ENCODE measurements at places on chromosomes 1 and 21.
A peak's percentile ranks its signal among the peaks of the same experiment; 100 is the strongest.

DNA sequence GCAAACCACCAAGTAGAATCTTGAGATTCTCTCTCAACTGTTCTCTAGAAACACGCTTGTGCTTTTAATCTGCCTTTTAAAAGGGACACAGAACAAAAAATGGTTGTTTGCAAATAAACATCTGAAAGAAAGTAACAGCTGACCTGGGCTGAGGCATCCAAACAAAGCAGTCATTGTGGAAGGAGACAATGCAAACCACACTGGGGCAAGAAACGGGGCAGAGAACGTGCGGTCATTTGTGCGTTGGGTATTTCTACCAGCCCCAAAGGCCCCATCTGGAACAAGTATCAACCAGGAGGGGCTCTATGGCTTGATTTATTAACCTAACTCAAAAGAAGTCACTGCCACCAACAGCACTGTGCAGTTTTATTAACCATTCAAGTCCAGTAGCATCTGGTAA, 6.0 kb downstream of the STMN1 start:
- DNase-seq: no peak

DNA sequence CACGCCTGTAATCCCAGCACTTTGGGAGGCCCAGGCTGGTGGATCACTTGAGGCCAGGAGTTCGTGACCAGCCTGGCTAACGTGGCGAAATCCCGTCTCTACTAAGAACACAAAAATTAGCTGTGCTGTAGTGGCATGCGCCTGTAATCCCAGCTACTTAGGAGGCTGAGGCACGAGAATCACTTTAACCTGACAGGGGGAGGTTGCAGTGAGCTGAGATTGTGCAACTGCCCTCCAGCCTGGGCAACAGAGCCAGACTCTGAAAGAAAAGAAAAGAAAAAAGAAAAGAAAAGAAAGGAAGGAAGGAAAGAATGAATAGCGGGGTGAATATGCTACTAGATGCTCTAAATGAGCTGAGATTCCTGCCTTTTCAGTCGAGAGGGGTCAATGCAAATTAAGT, 7.1 kb downstream of the GFI1 start:
- no peak for DNase-seq

- DNase-seq: no peak
These were observed 55.1 kb upstream of the LRRC8D start for GRCh38 chr1:89765774-89766173.

DNA sequence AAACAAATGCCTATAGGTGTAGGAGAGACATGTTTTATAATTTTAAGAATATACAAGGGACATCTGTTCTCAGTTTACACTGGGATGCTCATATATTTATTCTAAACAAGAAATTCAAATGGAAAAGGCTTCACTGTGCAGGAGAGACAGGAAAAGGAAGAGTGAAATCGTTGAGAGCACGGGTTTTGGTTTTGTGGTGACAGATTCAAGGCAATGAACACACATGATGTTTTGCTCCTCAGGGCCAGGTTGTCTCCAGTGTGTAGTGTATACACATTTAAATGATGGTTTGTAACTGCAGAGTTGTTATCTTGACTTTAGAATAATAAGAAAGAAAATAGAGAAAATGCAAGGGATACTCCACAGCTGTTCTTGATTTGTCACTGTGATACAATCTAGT, 73.7 kb downstream of the S1PR1 start:
- DNase-seq: no peak

DNA sequence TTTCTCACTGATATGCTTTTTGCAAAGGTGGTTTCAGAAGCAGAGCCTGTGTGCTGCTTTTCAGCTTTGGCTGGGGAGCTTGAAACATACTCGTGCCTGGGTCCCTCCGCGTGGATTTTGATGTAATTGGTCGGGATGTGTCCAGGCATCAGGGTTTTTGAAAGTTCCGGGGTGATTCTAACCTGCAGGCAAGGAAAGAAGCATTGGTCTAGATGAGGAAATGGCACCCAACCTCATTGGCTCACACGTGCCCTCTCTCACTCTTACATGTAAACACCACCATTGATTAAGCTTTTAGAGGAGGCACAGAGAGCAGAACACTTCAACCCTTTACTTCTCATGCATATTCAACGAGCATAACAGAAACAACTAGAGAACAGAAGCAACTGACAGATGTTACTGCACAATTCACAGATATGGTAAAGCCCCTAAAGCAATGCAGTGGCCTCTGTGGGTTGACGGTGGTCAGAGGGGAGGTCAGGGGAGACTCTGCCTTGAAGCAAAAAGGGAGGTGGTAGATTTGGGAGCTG, 112.1 kb downstream of the TLR5 start:
- no peak for DNase-seq

GRCh38 chr1:155929057-155929456, 5.2 kb downstream of the KHDC4 start:
- no peak for DNase-seq

DNA sequence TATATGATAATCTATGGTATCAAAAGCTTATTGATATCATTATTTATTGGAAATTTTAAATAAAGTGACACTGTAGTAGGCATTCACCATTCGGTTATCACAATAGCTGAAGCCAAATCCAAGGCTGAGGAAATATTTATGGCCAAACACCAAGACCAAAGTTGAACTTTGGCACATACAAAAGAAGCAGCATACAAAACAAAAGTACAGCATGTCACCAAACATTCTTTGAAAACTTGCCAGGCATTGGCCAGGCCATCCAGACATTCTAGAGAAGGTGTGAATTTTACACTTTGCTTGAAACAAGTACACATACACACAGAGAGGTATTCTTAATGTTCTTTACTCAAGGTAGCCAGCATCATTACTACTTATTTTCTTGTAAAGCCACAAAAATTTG, 544.4 kb upstream of the CXADR start:
- DNase-seq: no peak

DNA sequence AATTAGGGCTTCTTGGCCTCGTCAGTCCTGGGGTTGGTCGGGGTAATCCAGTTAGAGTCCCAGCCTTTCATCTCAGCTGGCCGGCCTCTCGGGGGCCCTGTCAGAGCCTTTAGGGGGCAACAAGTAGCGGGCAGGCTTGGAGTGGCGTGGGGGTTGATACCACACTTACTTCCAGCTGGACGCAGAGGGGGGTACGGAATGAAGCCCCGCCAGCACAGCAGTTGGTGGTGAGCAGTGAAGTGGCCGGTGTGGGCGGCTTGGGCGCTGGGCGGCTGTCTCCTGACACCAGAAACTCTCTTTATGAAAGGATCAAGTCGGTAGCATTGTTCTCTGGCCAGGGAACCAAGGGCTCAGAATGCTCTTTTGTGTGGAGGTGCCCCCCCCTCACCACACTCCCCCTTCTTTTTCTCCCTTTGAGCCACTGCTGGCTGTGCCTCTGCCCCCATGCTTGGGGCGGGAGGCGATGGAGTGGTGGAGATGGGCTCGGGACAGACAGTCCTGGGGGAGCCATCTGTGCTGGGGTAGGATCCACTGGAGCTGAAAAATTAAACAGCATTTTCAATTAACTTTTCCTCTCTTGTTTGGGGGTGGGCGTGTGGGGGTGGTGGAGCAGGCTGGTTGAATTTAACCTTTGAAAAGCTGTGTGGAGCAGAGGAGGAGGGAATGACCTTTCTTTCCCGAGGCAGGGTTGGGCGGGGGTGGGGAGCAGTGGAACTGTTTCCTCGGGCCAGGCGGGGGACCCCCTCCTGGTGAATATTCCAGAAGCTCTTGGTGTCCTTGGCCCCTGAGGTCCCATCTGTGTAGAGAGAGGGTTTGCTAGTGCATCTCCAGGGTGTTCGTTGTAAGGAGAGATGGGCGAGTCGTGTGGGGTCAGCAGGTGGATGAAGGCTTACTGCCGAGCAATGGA, 102.7 kb downstream of the RNF220 start:
- no peak for DNase-seq

- DNase-seq: peak; percentile 43
These were observed 183.0 kb downstream of the HIVEP3 start for GRCh38 chr1:41735631-41736260.

DNA sequence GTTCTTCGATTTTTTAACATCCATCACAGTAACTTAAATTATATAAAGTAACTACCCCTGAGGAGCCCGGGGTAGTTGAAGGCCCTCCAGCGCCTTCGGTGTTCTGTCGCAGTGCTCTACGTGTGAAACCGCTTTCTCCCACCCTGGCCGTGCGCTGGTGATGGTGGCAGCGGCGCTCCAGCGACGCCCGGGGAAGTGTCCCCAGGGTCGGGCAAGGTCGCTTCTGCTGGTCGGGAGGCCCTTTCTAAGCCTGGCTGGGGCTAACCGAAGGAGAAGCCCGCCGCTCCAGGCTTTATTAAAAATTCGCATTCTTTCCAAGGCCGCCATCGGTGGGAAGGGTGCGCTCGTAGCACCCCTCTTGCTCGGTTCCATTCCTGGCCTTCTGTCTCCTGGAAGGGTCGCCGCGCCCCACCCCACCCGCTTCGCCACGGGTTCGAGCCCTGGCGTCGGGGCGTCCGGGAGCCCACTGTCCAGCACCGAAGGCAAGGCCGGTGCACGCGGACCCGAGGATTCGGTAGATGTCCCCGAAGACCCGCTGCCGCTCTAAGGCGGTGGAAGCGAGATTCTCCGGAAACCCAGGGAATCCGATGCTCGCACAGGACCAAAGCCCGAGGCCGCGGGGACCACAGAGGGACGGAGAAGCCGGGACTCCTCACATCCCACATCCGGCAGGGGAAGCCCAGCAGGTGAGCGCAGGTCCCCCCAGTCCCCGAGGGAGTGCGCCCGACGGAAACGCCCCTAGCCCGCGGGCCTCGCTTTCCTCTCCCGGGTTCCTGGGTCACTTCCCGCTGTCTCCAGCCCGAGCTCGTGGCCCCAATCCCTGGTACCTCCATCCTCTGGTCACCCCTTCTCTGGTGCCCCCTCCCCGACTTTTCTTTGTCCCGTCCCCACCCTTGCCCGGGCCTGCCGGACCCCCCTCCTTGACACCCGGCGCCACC, 685 bp upstream of the RIPPLY3 start:
- DNase-seq: no peak

DNA sequence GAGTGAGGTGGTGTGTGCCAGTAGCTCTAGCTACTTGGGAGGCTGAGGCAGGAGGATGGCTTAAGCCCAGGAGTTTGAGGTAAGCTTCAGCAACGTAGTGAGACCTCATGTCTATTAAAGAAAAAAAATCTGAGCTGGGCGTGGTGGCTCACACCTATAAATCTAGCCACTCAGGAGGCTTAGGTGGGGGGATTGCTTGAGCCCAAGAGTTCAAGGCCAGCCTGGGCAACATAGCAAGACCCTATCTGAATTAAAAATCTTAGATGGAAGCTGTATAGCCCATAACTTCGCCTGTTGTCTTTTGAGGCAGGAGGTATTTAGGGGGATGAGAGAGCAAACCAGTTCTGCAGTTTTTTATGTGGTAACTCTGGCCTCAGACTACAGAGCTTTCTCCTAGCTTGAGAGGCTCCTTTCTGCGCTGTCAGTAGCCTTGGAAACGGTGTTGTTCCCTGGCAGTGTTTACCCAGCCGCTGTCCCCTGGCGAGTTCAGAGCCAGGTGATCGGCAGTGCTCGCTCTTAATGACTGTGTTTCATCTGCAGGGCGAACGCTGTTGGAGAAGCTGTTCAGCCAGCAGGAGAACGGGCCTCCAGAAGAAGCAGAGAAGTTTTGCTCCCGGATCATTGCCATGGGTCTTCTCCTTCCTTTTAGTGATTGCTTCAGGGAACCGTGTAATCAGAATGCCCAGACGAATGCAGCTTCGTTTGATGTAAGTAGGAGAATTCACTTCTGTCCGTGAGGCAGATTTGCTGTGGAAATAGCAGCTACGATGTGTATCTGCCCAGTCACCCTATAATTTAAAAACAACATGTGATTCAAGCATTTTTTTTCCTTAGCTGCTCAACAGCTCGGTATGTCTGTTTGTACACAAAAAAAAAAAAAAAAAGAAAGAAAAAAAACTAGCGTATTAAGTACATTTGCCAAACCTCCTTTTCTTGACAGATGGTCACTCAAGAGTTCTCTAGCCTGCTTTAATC, 31.2 kb downstream of the FMN2 start:
- peak; percentile 80 for DNase-seq

GRCh38 chr1:247147781-247148180, 24.0 kb downstream of the ZNF124 start:
- DNase-seq: no peak

DNA sequence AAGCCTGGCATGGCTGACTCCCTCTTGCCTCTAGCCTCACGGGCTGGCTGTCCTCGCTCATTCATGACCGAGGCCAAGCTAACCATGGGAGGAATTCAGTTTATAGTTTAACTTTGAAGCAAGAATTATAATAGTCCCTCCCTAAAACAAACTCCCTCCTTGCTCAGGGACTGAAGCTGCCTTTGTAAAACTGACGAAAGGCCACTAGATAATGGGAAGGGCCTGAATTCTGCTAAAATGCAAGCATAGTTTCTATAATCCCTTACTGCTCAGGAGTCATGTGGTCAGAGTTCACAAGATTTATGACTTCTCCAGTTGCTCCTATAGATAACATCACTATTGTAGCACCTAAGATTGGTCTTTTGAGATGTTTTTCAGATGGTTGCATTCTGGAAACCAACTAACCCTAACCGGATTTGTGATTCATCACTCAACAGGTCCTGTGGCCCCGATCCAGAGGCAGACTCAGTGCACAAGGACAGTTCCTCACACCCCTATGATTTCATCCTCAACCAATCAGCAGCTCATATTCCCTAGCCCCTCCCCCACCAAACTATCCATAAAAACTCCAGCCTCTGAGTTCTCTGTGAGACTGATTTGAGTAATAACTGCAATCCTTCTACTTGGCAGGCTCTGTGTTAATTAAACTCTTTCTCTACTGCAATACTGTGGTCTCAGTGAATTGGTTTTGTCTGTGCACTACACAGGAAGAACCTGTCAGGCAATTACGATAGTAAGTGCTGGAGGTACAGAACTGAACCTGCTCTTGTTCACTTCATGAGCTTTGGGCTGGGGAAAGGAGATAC, 26.4 kb downstream of the HHIPL2 start:
- no peak for DNase-seq

DNA sequence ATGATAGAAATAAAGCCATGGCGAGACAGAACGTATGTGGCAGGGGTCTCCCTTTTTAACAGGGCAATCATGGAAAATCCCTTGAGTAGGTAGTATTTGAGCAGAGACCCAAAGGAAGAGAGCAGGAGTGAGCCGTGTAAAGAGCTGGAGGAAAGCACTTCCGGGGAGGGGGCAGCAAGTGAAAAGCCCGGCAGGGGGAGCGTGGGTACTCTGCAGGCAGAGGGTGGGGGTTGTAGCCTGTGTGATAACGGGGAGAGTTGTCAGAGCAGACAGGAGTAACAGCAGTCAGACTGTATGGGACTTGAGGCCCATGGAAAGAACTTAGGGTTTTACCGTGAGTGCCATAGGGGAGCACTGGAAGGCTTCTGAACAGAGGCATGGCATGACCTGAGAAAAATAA, 51.1 kb upstream of the LDLRAP1 start:
- DNase-seq: no peak

DNA sequence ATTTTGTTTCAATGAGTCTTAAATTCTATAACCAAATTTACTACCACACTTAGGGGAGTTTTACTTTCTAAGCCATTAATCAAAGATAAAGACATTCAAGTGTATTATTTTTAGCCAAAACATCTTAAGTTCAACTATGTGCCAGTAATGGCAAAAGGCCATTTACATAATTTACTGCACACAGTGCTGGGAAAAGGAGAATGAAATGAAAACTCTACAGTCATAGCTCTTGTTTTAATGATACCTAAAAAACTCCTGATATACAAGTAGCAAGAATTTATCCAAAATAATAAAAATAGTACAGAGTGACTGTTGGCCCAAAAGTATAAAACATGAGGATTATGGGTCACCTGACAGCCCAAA, 42.4 kb upstream of the C1orf198 start:
- no peak for DNase-seq
